ENCODE measurements at places on chromosomes 11 and 22.

GRCh38 chr11:57762235-57762861, 746 bp downstream of the CTNND1 start:
- no peak for DNase-seq

DNA sequence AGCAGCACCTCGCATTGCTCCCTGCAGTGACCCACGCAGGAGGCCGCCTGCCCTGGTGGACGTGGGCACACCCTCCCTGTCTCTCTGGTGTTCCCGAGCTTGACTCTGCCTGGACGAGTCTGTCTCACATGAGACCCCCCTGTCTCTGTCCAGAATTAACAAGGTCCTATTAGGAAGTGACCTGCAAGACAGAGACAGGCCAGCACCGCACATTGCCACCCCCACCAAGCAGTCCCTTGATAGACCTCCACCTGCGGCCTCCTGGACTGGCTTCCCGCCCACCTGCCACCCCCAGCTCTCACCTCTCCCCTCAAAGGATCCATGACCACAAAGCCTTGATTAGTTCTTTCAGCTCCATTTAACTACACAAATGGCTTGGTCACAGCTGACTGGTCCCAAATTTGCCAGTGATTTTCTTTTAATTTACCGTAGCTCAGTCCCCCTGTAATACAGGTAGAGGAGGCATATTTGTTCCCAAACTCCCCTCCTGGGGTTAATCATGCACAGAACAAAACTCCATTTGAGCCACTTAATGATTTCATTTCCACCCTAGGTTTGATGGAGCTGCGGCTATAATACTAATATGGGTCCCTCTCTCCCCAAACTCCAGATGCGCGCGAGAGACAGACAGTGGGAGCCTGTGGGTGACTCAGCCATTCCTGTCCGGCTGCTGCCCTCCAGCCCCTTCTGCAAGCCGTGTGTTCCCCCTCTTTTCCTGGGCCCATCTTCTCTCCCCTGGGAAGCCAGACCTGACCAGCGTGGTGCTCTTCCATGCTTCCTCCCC, 11.2 kb downstream of the SPATA19 start:
- no peak for DNase-seq

- DNase-seq, result no peak
These were observed 16.3 kb upstream of the TMEM41B start for GRCh38 chr11:9330387-9331384.

- no peak for DNase-seq
These were observed 17.8 kb downstream of the ZFP91 start for GRCh38 chr11:58596621-58597020.

DNA sequence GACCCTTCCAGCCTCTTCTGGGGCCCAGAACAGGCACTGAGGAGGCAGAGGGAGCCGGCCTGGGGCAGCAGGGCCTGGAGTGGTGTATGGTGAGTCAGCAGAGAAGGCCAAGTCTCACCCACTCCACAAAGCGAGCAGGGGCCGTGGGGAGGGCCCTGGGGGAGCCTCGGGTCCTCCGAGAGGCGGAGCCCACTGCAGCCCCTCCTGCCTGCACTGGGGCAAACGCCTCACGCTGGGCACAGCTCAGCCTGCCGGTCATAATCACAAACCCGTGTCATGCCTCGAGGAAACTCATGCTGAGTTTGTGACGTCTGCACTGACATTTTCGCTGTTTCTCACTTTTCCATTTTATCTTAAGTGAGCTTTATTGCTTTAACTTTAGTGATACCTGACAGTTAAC, 38.4 kb downstream of the TOLLIP start:
- no peak for DNase-seq

GRCh38 chr11:109845437-109845836, 247.8 kb upstream of the ZC3H12C start:
- no peak for DNase-seq

DNA sequence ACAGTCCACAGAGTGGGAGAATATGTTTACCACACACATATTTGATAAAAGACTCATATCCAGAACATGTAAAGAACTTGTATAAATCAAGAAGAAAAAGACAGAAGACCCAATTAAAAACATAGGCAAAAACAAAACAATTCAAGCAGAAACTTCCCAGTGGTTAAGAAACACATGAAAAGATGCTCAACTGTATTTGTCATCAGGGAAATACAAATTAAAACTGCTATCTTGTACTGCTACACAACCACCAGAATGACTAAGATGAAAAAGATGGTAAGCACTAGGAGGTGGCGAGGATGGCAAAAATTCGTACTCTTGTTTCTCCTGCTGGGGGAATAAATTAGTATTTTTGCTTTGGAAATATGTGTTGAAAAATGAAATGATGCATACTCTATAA, 192.3 kb upstream of the C11orf87 start:
- DNase-seq, result no peak

GRCh38 chr22:24386937-24387471, 40.4 kb upstream of the ADORA2A start:
- no peak for DNase-seq
